Activated T-helper 1 cell treated with anti-CD3 and anti-CD28 coated beads, Interleukin-2, amount 50 U/mL, for 16 hours (primary cell): ENCODE measurements at places on chromosomes 3 and 15.

DNA sequence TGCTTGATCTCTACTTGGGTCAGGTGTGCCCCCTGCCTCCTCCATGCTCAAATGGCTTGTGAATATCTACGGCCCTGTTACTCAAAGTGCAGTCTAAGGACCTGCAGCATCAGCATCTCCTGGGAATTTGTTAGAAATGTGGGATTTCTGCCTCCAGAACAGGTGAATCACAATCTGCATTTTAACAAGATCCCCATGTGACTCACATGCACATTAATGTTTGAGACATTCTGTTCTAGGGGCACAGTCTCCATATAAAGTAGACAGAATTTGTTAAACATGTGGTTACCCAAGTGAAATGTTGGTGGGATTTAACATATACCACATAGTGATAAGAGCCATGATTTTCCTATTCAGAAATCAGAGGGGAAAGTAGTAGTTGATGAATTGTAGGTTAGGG lies 256.2 kb downstream of the NR1D2 start:
- no peak for DNase-seq

DNA sequence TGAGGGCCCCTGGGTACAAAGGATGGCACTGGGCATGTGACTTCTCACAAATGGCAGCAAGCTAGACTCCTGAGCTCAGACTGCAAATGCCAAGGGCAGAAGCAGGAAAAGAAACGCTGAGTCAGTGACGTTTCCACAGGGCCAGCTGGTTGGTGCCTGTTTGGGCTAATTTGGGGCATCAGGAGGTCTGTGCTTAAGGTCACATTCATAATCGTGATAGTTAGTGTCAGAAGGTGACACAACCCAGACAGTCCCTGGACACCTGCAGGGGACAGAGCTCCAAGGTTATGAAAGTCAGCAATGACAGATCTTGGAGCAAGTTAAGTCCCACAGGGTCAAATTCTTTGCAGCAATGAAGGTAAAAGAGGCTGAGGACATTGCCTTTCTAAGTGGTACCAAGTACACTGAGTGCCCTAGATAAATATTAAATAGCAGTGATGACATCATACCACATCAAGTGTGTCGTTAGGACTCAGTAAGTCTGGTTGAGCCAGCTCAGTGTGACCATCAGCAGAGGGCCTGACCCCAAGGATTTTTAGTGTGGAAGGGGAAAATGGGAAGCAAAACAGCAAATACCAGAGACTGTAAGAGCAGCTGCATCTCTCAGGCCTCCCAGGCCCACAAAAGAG lies 556.9 kb upstream of the CFAP20DC start:
- no peak for DNase-seq

DNA sequence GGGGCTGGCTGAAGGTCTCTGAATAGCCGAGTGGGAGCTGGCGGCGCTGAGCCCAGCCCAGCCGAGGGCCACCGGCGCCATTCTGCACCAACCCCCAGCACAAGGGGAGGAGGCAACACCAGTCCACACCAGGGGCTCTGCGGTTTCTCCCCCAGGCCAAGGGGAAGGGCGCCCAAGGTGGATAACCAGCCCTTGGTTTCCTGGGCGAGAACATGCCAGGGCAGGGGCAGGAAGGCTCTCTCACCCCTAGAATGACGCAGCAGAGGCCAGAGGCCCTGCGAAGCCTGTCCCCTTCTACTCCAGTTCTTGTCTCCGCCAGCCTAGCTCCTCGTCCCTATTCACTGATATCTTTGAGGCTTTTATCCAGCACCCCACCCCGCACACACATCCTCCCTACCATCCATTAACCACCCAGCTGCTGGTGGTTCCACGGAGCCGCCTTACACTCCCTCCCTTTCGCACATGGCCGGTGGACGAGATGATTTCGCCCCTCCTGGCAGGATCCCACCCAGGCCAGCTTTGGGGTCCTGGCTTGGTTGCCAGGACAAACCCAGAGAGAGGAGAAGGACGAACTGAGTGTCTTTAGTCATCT lies 1.3 kb downstream of the RBPMS2 start:
- no peak for DNase-seq

DNA sequence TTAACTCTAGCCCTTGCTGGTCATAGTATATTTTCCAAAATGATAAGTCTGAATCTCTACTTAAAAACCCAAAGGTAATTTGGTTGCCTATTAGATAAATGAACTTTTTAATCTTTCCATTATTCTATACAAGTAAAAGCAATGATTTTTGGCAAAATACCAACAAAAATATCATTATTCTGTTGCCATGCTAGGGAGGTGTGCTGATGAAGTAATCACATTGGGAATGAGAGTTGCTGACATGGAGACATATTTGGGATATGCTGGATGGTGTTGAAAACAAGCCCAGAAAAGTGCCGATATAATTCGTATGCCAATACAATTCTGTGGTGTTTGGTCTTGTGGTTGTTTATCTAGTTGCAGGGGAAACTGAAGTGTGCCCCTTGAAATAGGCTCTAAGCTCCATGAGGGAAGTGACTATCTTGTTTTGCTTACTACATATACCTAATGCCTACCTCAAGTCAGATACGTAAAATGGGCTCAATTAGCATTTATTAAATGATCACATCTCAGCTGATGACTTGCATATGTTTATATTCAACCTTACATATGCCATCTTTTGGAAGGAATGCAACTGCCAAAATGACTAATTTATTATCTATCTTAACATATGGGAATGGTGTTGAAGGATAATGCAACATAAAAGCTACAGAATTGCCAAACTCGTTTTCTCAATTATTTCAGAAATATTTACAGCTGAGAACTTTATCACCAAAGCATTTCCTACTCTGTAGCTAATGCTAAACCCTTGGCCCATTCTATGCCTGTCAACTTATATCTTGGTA lies 5.8 kb downstream of the TOPBP1 start:
- DNase-seq: no peak

- DNase-seq: no peak
Measured at GRCh38 chr3:33054100-33055092, 42.5 kb downstream of the GLB1 start.

DNA sequence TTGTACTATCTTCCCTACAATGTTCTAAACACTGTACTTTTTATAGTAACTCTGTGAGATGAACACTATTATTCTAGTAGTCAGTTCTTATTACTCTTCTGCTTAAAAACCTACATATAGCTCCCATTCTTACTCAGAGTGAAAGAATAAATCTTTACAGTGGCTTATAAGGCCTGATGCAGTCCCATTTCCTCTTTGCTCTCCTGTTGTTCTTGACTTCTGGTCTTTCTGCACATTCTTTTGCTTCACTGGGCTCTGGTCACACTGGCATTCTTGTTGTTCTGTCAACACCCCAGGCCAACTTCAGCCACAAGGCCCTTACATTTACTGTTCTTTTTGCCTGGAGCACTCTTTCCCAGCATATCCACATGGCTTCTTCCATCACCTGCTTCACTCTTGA lies 58.2 kb upstream of the TP63 start:
- no peak for DNase-seq

GRCh38 chr3:69767571-69767970 lies 28.3 kb downstream of the MITF start:
- no peak for DNase-seq

DNA sequence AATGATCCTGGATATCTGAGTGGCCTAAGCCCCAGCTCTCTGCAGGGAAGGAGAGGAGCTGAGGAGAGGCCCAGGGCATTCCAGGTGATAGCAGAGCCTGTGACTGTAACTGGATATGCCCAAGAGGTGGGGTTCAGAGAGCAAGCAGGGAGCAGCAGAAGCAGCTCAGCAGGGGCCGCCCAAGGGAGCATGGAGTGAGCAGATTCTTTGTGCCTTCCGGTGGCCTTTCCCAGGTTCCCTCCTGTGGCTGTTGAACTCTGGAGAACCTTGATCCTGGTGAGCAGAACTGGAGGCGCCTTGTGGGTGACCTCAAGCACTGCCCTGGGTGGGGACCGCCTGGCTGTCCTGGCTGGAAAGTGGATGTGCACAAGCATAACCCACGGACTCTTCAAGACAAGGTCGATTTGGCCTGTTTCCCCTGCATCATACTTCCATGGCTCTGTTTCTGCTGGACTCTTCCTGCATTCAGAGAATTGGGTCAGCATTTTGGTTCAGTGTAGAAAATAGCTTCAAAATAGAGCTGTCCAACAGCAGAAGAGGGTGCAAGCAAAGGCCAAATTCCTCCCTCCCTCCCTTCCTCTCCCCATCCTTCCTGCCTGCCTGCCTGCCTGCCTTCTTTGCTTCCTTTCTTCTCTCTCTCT lies 76.1 kb downstream of the ARNT2 start:
- no peak for DNase-seq

DNA sequence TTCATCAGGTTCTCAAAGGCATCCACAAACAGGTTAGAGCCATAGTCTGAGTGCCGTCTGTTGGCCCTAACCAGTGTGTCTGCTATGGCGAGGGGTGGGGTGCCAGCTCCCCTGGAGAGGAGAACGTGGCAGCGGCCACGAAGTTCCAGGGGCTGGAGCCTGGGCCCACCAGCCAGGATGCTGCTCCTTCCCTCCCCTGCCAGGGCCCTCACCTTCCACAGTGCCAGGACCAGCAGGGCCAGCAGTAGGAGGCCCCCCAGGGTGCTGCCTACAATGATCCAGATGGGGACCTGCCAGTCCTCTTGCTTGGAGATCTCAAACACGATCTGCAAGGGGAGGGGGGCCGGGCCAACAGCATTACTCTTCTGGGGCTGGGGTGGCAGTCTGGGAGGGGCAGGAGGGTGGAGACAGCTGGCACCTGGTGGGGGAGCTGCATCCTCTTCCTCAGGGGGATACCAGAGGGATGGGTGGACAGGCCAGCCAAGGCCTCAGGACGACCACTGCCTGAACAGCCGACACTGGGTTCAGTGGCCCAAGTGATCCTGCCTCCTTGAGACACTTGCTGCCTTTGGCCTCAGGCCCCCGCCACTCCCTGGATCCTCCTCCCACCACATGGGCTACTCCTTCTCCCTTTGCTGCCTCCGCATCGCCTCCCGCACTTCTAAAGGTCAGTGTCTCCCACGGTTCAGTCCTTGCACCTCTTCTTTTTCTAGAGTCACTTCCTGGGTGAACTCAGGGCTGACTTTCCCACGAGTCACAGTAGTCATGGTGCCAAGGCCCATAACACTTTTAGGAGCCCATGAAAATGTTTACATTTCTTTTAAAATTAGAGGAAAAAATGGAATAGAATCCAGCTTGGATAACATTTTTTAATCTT lies 26.3 kb downstream of the FEM1B start:
- DNase-seq: no peak
